Endothelial cell of coronary artery (primary cell): ENCODE measurements at places on chromosomes 3 and 15. TPM values are rescaled to one million over a fixed set of nuclear protein-coding genes. Genes with fewer than 3 reads are reported as not detected.

Gene TSEN2
- total RNA-seq = 13.7 and 20.3 TPM in 2 replicates

Gene CA12
- 0.90 and 4.0 TPM in 2 replicates for total RNA-seq

Gene DAZL
- not detected in 2 replicates for total RNA-seq

Gene GP9
- total RNA-seq = not detected in 2 replicates

Gene GPR27
- not detected in 2 replicates for total RNA-seq

Gene CPNE9
- total RNA-seq = not detected in 2 replicates

Gene KBTBD13
- total RNA-seq = not detected in 2 replicates

Gene WDR72
- total RNA-seq = not detected in 2 replicates

Gene DLG1
- total RNA-seq = 42.2 and 97.8 TPM in 2 replicates
